Naive thymus-derived CD8-positive, alpha-beta T cell (primary cell): ENCODE measurements at places on chromosomes 1 and 21.

DNA sequence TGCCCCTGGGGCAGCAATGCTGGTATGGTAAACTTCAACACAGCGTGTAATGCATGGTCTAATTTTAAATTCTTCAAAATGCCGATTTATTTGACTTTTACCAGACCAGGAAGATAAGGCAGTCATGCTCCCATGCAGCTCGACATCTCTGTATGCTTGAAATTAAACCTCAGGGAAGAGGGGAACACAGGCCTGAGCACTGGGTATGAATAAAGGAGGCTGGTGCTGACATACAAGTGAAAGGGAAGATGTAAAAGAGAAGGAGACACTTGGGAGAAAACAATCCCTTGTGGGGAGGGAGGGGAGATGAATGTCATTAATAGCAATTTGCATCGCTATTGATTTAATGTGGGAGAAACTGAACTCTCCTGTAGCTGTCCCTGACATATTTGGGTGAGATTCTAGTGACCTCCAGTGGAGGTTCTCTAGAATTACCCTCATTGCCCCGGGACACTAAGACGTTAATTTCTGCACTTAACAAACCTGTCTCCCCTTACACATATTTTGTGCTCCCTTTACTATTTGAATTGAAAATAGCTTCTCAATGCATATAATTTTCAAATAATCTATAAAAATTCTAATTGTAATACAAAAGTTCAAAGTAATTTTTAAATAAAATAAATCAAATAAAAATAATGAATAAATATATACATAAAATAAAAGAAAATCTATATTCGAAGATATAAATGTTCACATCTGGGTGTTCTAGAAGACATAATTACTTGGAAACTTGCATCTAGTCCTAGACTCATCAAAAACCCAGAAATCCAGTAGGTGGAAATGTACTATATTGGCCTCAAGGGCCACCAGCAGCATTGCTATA, 283.1 kb downstream of the LMX1A start:
- DNase-seq = no peak

DNA sequence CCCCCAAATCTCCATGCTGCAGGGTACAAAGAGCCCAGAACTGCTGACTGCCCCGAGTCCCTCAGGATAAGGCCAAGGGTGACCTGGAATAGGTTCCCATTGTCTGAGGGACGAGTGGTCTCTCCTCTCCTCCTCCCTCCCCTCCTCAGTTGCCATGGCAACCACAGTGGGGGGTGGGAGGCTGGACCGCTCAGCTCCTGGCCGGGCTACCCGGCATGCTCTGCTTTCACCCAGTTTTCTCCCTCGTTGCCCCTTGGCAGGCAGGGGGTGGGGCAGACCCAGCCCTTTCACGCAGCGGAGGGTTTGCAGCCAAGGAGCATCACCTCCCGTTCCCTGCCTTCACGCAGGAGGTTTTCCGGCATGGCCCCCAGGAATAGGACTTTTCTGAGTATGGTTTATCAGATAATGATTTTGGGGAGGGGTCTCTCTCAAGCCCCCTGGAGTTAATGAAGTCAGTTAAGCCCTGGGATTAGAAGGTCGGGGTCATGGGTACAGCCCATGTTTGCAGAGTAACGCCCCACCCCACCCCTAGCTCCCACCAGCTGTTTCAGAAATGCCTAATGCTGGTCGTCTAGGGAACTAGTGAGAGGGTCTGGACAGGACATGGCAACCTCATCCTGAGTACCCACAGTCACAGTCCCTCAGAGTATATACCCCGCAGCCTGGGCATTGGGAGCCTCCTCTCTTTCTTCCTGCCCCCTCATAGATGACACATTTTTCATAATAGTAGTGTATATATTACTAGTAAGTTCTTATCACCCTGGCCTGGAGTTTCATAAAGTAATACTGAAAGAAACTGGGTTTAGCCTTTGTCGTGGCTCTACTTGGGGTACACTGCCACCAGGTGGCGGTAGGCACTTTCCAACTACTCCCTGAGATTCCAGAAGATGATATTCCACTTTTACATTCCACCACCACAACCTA, 20.7 kb downstream of the C1QB start:
- no peak for DNase-seq

GRCh38 chr1:22250724-22251123, 107.8 kb upstream of the WNT4 start:
- DNase-seq = no peak

- no peak for DNase-seq
These were observed 56.7 kb downstream of the PRRX1 start for GRCh38 chr1:170720661-170721060.

DNA sequence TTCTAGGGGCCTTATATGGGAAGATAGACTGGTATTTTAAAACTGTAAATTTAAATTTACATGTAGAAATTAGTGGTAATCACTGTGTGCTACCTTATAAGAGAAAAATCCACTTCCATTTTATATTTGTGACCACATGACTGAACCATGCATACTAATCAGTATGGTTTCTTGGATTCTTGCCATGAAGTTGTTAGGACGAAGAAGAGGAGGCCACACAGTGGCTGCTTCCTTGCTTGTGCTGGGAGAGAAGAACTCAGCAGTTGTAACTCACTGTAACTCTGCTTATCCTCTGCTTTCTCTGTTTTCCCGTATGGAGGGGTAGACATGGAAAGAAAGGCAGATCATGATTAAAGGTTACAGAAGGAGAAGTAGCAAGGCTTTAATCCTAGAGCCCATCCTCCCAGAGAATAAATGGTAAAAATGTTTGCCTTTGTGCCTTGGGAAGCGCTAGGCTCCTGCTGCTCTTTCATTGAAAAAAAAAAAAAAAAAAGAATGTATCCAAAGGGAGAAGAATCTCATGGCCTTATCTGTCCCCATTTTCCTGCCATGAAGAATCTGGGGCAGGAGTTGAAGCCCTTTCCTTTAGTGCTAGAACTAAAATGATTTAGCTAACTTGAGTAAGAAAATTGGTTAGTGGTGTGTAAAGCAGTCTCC, 32.4 kb downstream of the KCTD3 start:
- DNase-seq = no peak

DNA sequence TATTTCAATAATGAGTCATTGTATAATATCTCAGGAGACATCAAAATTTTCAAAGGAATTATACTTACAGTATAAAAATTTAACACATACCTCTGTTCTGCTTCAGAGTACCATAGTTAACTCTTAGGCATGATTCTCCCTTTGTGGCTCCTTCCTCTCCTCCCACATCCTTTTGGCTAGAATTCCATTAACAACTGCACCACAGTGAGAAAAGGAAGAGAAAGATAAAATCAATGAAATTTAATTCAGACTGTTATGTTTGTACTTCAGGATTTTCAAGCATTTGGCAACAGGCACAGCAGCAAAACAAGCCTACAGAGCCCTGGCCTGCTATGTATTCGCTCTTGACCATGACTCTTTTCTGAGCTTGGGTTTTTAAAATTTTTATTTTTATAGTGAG, 57.2 kb upstream of the SGIP1 start:
- no peak for DNase-seq

DNA sequence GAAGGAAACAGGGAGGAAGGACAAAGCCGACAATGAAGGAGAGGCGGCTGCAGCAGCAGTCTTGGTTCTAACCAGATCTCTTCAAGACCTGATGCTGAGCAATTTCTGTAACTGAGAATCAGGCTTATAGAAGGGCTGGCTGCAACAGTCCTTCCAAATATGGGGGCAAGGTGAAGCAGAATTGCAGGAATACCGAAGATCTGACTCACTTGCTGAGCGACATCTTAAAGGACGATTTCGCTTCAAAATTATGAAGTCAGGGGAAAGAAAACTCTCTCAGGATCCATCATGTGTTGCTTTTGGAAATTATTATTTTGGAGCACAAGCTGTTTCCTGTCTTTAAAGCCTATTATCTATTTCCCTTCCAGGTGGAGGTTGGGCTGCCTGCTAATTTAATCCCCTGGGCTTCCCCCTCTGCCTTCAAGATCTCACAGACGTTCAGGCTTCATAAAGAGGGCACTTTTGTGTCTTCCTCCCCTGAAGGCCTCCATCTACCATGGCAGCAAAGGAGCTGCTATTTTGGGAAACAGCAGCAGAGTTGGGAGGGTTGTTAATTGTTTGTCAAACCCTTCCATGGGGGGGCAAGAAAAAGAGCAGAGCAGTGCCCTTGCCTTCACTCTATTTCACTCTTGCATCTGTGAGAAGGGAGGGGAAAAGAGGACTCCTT, 10.8 kb upstream of the IER5 start:
- no peak for DNase-seq

GRCh38 chr1:24683713-24684162, 40.6 kb downstream of the SRRM1 start:
- DNase-seq = no peak

- DNase-seq = no peak
These were observed at the start of gene ADAM30 for GRCh38 chr1:119896303-119896702. TSS of gene ADAM30 (minus strand) at chr1:119896515. CDS start at chr1:119896336, 179 bp downstream.
